ENCODE measurements at places on chromosomes 1 and 21.
A peak's percentile ranks its signal among the peaks of the same experiment; 100 is the strongest.

- no peak for DNase-seq
These were observed 69.1 kb downstream of the SPSB1 start for GRCh38 chr1:9361630-9362260.

DNA sequence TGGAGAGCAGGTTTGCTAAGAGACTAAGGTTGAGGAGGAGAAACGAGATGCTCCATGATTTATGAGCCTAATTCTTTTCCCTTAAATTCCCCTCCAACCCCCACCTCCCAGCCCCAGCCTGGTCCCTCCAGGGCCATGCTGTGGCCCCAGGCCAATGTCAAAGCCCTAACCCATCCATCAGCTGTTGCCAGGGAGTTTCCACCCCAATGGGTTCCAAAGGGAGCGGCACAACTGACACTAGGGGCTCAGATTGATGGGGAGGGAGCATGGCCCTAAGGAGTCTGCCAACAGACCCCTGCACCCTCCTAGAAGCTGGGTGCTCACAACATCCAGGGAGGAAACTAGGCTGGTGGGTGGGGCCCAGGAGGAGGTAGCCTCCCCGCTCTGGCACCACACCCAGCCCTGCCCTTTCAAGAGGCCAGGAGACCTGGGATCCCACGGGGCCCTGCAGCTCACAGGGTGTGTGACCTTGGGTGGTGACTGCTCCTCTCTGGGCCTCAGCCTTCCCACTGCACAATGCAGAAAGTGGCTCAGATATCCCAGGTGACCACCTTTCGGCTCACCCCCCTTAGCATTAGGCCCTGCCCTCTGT is 12.9 kb downstream of the AHDC1 start:
- DNase-seq, result no peak

DNA sequence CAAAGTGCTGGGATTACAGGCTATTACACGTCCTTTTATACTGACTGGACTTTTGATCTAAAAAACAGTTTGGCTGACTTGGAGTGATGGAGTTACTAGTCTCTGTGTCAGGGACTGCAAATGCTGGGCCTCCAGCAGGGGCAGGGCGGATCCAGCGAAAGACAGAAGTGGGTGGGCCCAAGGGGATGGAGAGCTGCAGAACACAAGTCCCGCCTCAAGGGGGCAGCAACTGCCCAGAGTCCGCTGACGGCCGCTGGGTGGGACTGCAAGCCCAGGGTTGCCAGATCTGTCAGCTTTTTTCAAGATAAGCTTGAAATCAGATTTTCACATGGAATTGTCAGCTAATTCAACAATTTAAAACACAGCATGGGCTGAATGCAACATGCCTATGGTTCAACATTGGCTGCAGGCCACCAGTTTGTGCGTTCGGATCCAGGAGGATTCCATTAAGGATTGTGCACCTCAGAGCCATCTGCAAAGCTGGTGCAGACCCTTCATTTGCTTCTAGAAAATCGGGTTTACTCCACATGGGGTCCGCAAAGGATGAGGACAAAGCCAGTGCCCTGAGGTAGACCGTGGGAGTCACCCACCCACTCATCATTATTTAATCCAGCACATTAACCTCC is 10.7 kb downstream of the STMN1 start:
- DNase-seq, result peak; percentile 91

GRCh38 chr21:33293811-33294216 is 27.6 kb downstream of the IL10RB start:
- DNase-seq, result no peak

- no peak for DNase-seq
These were observed 17.5 kb upstream of the IGFN1 start for GRCh38 chr1:201172999-201173610.

DNA sequence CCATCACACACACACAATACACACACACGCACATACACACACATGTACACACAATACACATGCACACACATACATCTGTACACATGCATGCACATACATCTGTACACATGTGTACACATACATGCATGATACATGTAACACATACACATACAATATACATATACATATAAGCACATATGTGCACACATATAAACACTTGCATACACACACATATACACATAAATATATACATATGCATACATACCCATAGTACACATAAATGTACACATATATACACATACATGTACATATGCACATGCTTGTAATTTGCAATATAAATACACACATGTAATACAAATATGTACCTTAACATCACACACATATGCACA is 282.6 kb upstream of the VAMP3 start:
- no peak for DNase-seq

GRCh38 chr1:60359431-60359830 is 285.9 kb upstream of the C1orf87 start:
- no peak for DNase-seq

DNA sequence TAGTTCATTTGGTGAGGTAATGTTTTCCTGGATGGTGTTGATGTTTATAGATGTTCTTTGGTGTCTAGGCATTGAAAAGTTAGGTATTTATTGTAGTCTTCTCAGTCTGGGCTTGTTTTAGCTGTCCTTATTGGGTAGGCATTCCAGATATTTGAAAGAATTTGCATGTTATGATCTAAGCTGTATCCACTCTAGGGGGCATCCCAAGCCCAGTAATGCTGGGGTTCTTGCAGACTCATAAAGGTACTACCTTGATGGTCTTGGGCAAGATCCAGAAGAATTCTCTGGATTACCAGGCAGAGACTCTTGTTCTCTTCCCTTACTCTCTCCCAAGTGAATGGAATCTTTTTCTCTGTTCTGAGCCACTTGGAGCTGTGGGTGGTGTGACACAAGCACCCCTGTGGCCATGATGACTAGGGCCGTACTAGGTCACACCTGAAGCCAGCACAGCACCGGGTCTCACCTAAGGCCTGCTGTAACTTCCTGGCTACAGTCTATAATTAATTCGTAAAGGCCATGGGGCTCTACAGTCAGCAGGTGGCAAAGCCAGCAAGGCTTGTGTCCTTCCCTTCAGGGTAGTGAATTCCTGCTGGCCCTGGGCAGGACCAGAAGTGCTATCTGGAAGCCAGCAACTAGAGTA is 74.8 kb upstream of the PDE4B start:
- no peak for DNase-seq

GRCh38 chr1:12610305-12610935 is 7.6 kb downstream of the DHRS3 start:
- no peak for DNase-seq

- DNase-seq, result no peak
These were observed 182.5 kb upstream of the SGIP1 start for GRCh38 chr1:66351478-66351877.

GRCh38 chr1:15884477-15884876 is 37.0 kb downstream of the SPEN start:
- DNase-seq, result no peak

DNA sequence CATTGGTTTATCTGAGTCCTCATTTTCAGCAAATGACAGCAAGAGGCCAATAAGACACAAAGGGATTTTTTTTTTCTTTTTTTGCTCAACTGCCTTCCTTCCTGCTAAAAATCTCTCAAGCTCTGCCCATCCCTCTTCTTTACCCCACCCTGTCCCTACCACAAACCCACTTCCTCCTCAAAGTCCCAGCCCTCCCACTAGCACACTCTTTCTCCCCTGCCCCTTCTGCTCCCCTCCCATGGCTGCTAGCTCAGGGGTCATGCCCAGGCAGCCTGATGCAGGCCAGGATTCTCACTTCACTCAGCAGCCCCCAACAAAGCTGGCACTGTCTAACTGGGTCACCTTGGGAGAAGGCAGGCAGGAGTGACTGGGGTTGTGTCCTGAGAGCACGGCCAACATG is 28.8 kb upstream of the PPP2R5A start:
- no peak for DNase-seq

- no peak for DNase-seq
These were observed 8.0 kb upstream of the PDE9A start for GRCh38 chr21:42645211-42646075.

DNA sequence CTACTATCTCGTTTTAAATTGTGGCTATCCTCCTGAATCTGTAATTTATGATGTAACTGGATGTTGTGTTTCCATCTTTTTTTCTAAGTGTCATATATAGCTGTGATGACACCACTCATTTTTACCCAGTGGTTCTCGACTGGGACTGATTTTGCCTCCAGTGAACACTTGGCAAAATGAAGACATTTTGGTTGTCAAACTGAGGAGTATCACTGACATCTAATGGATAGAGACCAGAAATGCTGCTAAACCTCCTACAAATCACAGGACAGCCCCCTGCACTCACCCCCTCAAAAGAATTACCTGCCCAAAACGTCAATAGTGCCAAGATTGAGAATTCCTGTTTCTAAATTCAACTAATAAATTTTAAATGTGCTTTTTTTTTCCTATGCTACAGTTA is 1.9 kb downstream of the TRMT13 start:
- DNase-seq, result no peak

DNA sequence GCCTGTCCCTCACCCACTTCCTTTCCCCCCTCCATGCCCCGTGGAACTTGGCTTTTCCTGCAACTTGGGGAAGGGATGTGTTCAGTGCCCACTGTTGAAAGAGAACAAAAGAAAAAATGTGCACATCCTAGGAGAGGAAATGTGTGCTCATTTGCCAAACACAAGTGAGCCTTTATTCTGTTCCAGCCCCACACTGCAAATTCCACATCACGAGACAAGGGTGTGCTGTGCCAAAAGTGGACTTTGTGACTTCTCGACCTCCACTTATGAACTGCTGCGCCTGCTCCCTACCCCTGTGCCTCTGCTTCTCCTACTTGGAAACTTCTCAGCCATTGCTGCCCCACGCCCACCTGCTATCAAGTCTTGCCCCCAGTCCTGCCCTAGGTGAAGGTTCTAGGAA is 97.0 kb upstream of the GRIK3 start:
- no peak for DNase-seq

GRCh38 chr1:246820666-246821065 is 96.5 kb downstream of the SCCPDH start:
- DNase-seq, result no peak

DNA sequence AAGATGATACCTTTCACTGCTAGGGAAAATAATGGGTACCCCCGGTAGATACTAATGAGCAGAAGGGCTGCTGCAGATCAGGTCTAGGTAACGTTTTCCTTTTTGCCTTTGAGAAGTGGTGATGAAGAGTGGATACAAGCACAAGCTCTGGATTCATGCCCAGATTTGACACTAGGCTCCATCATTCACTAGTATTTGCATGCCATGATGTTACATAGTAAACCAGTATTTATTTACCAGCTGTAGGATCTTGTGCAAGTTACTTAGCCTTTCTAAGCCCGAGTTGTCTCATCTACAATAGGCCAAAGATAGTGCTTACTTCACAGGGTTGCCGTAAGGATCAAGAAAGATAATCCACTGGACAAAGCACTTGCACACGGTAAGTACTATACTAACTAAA is 14.2 kb downstream of the PTPN14 start:
- no peak for DNase-seq

GRCh38 chr21:29332461-29333362 is 34.0 kb downstream of the BACH1 start:
- DNase-seq, result no peak

- no peak for DNase-seq
These were observed 7.5 kb downstream of the LRRC3 start for GRCh38 chr21:44462834-44463200.

DNA sequence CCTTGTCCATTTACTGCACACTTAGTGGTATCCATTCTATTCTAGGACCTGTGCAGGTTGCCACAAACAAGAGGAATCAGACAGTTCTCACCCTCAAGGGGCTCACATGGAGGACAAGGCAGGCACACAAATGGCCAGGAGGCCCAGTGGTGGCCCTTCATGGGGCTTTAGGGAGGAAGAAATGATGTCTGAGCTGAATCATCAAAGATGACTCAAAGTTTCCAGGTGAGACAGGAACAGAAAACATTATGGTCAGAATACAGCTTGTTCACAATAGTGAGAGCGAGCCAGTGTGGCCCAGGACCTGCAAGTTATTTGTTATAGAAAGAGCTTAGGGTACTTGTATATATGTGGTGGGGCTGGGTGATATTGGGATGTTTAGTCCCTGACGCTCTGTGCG is 26.4 kb downstream of the SHISAL2A start:
- DNase-seq, result no peak

DNA sequence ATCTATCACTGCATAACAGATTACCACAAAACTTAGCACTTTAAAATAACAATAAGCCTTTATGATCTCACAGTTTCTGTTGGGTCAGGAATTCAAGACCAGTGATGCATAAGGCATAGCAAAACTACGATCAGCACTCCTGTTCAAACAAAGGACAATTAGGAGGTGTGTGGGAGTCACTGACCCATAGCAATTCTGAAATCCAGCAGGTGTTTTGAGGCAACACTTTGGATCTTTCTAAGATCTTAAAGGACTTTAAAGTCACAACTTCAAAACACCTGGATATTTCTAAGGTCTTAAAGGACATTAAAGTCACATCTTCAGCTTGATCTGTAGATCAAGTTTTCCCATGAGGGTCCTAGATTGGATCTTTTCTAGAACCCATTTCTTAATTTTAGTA is 35.3 kb downstream of the AKT3 start:
- no peak for DNase-seq

DNA sequence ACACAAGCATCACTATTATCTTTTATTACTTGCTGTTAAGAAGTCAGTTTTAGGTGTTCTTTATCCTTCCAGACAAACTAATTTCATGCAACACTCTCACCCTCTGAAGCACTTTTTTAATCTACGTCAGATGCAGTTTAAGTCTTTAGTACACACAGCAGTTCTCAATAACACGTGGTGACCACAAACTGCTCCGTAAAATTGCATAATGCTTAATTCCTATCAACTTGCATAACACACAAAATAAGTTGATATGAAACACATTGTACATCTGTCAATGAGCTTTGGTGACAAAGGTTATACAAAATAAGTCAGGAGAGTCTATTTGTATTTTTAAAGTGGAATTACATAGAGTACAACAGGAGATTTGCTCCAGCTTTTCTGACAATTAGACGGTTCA is 140.9 kb upstream of the ETS2 start:
- no peak for DNase-seq

DNA sequence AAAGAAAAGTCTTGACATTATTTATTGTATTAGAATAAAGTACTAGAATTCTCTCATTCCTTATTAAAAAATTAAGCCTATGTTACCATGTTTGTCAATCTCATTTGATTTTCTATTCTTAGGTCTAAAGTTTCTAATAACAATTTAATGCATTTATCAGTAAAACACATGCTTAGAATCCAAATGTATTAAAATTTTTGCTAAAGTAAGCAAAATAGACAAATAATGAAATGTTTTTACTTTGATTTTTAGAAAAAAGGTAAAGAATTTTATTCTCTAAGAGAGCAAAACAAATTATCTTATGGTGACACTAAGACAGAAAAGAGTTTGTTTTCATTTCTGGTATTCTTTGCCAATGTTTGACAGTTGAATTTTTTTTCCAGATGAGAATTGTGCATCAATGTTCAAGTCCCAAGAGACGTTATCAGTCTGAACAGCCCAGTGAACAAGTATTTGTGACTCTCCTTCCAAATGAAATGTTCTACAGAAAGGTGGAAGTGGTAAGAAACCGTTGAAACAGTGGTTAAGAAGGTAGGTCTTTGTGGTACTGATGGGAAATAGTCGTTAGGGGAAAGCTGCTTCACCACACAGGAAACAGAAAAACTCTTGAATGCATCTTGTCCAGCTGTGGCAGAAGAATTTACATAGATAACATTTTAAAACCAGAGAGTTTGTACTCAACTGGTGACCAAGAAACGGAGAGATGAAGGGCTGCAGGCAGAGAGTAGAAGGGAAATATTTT is 402.5 kb downstream of the PTPRC start:
- no peak for DNase-seq

- no peak for DNase-seq
These were observed 686 bp upstream of the ZNF281 start for GRCh38 chr1:200410566-200410878.

- no peak for DNase-seq
These were observed 48.0 kb upstream of the SSX2IP start for GRCh38 chr1:84738237-84738636.

- DNase-seq, result no peak
These were observed 5.1 kb upstream of the OLIG2 start for GRCh38 chr21:33020558-33021100.
